GM12891 (cell line): ENCODE measurements at places on chromosomes 3 and 15.
A peak's percentile ranks its signal among the peaks of the same experiment; 100 is the strongest.

DNA sequence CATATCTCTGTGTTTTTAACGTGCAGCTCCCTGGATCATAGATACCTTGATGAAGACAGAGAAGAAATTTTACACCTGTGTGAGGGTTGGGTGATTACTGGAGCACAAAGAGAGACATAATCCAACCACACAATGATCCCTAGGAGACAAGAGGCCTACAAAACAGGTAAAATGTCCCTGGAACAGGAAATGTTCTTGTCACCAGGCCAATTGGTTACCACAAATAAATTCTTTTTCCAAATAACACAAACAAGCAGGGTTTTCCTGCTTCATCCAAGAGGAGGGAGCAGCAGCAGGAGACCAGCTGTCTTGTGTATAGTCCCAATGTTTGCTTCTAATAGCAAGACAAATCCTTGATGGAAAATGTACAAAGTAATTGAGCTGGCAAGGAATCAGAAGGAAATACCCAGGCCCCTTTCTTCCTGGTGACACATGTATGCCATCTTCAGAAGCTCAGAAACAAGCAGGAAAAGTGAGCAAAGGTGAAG, 1.4 kb downstream of the MGLL start:
- DNase-seq, result no peak

- DNase-seq, result no peak
Observed at GRCh38 chr3:141708367-141708766, 29.7 kb upstream of the RNF7 start.

DNA sequence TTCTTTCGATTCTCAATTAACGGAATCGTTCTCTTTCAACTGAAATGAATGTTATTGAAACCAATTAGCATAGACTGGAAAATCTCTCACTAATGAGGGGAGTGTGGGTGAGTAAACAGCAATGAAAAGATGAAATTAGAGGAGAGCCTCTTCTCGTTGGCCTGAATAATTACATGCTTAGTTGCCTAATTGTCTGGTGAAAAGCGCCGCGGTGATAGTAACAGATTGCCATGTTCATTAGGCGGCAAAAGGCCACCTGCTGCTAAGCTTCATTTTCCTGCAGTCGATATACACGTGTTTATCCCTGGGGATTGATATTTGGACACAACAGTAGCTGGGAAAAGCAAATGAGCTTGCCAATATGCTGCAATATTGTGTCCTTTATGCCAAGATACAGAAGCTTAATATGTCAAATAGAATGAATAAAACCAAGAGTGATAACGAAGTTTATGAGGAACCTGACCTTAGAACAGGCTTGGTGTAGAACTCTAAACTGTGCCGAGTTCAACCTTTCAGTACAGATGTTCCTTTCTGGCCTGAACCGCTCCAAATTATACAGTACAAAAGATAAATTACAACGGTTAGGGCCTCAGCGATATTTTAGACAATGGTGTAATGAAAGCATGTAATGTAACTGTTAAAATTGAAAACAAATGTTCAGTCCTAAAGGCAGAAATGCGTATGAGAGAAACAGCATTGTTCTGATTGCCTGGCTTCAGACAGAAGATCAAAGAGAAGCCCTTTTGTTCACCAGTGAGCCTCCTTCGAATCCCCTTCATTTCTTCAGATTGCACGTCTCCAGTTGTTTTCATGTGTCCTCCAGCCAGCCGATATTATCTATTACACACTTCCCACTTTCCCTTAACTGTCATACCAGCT, 185.2 kb downstream of the SHOX2 start:
- DNase-seq, result no peak

DNA sequence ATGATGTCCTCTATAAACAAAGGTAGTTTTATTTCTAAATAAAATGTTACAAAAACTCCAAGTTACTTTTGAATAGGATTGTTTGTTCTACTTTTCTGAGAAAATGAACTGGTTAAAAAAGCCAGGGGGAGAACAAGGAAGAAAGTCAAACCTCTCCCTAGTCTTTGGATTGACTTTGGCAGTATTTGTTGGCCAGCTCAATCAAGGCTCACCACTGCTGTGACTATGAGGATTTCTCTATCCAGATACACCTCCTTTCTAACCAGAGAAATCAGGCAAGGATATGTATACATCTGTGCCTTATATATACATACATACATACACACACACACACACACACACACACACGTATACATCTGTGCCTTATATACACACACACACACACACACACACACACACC, 107.8 kb downstream of the FEZF2 start:
- no peak for DNase-seq

DNA sequence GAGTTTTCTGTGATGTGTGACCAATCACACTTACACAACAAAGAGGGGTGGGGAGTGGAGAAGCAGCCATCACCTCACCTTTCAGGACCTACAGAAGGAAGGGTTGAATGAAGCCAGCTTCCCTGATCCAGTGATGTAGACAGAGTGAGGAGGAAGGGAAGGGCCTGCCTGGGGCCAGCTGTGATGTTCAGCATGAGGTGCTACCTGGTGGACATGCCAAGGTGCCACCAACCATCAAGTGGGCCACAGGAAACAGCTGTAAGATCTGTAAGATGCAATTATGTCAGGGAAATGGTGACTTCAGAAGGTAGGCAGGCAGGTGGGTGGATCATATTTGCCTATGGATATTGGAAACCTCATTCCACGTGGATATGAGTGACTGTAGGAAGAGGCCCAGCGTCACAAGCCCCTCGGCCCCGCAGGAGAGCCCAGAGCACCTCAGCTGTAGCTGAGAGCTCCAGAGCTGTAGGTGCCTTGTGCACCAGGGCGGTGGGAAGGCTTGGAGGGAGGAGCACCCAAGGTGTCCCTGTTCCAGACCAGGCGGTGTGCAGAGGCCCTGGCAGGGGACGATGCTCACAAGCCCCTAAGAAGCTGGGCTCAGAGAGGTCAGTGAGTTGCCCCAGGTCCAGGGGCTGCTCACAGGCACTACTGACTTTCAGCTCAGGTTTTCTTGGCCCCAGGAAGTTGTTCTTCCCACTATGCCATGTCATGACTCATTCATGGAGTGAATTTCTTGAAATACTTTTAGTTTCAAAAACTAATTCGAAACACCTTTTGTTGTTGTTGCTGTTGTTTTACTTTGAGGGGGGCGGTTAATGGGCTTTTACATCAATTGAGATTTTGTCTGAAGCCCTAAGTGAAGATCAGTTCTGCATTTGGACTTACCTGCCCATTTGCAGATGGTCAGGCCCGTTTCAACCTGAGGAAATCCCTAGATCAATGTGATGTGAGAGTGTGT, 94.2 kb upstream of the ALDH1A3 start:
- no peak for DNase-seq

GRCh38 chr3:19598870-19599269, 335.1 kb downstream of the EFHB start:
- peak; percentile 2 for DNase-seq

GRCh38 chr3:157029365-157029790, 130.6 kb downstream of the CCNL1 start:
- no peak for DNase-seq

GRCh38 chr15:51483985-51484384, 138.6 kb downstream of the DMXL2 start:
- no peak for DNase-seq

- DNase-seq, result no peak
Observed at GRCh38 chr3:122679882-122680474, 661 bp upstream of the PARP14 start.

DNA sequence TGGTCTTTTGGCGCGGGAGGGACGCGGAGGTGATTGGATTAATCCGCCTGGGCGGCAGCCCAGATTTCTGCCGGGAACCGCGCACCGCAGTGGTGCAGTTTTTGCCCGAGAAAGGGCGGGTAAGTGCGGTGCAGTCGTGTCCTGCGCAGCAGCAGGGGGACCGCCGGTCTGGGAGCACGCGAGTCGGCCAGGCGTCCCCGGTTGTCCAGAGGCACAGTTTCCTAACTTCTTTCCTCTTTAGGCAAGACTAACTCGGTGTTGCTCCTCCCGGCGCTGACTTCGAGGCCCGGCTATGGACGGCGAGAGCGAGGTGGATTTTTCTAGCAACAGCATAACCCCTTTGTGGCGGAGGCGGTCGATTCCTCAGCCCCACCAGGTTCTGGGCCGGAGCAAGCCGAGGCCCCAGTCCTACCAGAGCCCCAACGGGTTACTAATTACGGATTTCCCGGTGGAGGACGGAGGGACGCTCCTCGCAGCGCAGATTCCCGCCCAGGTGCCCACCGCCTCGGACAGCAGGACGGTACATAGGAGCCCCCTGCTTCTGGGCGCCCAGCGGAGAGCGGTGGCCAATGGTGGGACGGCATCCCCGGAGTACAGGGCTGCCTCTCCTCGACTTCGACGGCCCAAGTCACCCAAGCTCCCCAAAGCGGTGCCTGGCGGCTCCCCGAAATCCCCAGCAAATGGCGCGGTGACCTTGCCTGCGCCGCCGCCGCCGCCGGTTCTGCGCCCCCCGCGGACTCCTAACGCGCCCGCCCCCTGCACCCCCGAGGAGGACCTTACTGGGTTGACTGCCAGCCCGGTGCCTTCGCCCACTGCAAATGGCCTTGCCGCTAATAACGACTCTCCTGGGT, 736 bp downstream of the ARHGEF26 start:
- DNase-seq, result peak; percentile 25

- no peak for DNase-seq
Observed at GRCh38 chr15:81281766-81282605, 42.0 kb downstream of the STARD5 start.

- DNase-seq, result no peak
Observed at GRCh38 chr3:143083781-143084180, 35.8 kb upstream of the CHST2 start.

- no peak for DNase-seq
Observed at GRCh38 chr15:67969892-67970291, 84.2 kb upstream of the PIAS1 start.

- DNase-seq, result no peak
Observed at GRCh38 chr3:57559526-57559925, 3.5 kb downstream of the PDE12 start.

DNA sequence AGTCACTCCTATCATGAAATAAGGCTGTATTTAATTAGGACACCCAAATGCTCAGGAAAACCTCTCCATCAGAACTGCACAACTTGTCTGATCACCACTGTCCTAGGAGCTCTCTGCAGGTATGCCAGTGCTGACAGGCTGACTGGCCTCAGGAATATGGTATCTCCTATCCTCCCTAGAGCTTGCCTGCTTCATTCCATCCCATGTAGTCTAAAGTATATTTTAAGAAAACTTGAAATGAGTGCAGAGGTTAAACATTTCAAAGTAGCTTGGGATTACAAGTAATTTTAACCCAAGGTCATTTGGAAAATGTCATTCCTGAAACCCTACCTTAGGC, 23.7 kb downstream of the FILIP1L start:
- no peak for DNase-seq

DNA sequence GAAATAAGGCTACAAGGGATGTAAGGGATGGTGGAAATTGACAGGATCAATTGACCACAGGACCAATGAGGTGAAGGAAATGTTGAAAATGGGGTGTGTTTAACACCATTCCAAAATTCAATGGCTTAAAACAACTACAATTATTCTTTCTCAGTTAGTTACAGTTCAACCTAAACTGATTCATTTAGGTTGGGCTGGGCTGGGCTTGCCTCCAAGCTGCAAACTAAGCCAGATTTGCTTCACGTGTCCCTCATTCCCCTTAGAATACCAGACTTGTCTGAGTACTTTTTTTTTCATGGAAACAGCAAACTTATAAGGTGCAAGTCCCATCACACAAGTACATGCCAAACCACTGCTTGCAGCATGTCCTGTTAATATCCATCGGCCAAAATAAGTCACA, 280.1 kb downstream of the NEK10 start:
- DNase-seq, result no peak

GRCh38 chr15:76968306-76968705, 26.6 kb upstream of the PSTPIP1 start:
- no peak for DNase-seq

GRCh38 chr3:123618076-123618708, 33.3 kb upstream of the HACD2 start:
- no peak for DNase-seq

DNA sequence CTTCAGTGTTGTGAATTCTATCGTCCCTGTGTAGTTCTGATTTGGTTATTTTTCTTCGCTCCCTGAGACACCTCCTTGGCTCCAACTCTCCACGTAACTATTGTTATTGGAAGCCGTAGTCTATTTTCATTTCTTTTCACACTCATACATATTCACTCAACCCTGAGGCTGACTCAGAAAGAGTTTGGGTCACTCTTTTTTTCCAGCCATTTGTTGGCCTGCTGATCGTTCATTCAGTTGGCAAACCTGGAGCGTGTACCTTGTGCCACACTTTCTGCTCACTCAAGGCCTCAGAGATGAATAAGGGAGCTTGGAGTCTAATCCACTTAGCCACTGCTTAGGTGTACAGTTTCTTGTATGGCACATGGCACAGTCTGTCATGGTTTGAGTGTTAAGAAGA, 22.4 kb downstream of the GYG1 start:
- DNase-seq, result no peak

DNA sequence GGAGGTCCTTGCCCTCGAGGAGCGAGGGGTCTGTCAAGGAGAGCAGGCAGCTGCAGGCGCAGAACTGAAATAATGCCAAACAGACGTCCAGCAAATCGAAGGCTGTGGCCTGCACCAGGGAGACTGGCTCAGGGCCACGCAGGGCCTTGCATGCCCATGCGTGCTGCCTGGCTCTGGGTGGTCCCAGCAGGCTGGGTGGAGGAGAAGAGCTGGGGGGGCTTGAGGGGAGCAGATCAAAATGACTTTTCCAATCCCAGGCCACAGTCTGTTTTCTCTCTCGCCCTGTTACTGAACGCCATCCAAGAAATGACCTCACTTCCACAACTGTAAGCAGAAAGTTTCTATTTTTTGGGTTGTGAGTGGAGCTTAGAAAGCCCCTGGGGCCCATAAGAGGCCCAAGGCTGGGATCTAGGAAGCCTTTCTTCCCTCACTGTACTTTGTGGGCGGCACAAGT, 96.9 kb upstream of the RPL32 start:
- no peak for DNase-seq

DNA sequence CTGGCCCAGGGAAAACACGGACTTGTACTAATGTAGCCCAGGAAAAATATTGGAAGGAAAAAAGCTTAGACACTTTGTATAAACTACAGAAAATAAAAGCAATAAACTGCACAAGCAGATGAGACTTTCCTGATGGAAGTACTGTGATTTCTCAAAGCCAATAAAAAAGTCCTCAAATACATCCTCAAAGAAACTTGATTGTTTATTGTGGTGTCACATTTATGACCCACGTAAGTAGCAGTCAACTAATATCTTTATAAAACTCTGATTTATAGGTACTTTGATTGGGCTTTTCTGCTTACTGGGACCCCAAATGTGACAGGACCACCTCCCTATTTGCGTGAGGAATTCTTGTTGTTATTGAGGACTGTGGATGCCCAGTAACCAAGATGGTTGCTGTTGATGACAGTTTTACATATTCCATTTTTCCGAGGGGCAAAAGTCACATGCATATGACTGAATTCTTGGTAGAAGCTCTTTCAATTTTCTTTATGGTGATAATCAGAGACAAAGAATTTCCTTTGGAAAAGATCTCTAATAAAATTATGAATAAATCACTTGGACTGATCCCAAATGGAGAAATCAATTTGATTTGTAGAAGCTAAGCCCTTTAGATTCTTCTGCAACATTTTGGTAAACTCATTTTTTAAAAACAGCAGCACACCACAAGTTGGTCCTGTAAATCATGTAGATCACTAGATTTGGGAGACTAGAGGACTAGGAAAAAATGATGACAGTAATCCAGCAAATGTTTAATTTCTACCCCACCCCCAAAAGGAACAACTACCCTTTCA, 159.0 kb upstream of the TSC22D2 start:
- no peak for DNase-seq

- no peak for DNase-seq
Observed at GRCh38 chr15:97522347-97522746, 438.2 kb upstream of the ARRDC4 start.
